ENCODE measurements at places on chromosomes 6 and 20.

GRCh38 chr6:5936631-5937030 lies 70.1 kb downstream of the NRN1 start:
- DNase-seq: peak; percentile 31

DNA sequence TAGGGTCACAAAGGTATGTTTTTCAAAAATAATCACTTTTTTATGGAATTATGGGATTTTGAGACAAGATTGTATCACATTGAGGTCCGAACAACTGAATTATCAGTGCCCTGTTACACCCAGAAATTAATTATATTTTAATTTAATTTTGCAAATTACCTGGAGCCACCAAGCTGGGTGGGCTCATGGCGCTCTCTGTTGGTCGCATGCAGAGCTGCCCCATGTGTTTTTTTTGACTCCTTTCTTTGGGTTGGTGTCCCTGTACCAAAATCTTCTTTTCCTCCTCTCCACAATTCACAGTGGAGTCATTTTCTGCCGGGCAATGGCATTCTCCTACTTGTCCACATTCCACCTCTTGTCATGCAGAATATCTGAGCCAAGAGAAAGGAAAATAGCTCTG lies 38.9 kb upstream of the FRMD1 start:
- DNase-seq: no peak

GRCh38 chr6:130525408-130525807 lies 159.6 kb downstream of the TMEM200A start:
- DNase-seq: peak; percentile 52

GRCh38 chr6:558959-559358 lies 97.9 kb downstream of the HUS1B start:
- no peak for DNase-seq

- no peak for DNase-seq
These were observed 95.1 kb downstream of the PLCB4 start for GRCh38 chr20:9163995-9164394.

- DNase-seq: peak; percentile 73
These were observed 48.0 kb downstream of the MUC22 start for GRCh38 chr6:31058128-31058894.

Measured in Ammon's horn (tissue), 1 donor.